ENCODE measurements at places on chromosomes 3 and 15. TPM values are rescaled to one million over a fixed set of nuclear protein-coding genes. Genes with fewer than 3 reads are reported as not detected.

The CCDC33 gene
- 0.15 TPM for total RNA-seq

The CCR3 gene
- not detected for total RNA-seq

The SENP7 gene
- total RNA-seq: 7.9 TPM

The DISP2 gene
- total RNA-seq: 3.3 TPM

The GRAMD2A gene
- 8.0 TPM for total RNA-seq

The C3orf18 gene
- total RNA-seq: 10.1 TPM

The ASB14 gene
- not detected for total RNA-seq

The MYO5C gene
- total RNA-seq: 34.0 TPM

The CFAP91 gene
- 0.96 TPM for total RNA-seq

The KIF7 gene
- total RNA-seq: 0.12 TPM

The RPSA gene
- total RNA-seq: 2,486 TPM

The SLC12A6 gene
- 15.1 TPM for total RNA-seq

The ITIH4 gene
- total RNA-seq: 4.1 TPM

The RARRES1 gene
- 0.20 TPM for total RNA-seq

The GCNT3 gene
- 5.6 TPM for total RNA-seq

The CACNA2D2 gene
- total RNA-seq: 10.2 TPM

The SEMA4B gene
- total RNA-seq: 98.6 TPM

The NR2E3 gene
- total RNA-seq: 0.59 TPM

The SNX4 gene
- 21.1 TPM for total RNA-seq

The SELENOS gene
- total RNA-seq: 45.6 TPM

The SRGAP3 gene
- 8.3 TPM for total RNA-seq

The VWA5B2 gene
- total RNA-seq: 10.6 TPM

The SPATA12 gene
- 0.22 TPM for total RNA-seq

The TMCO5A gene
- not detected for total RNA-seq

The CDC25A gene
- total RNA-seq: 19.6 TPM

The GOLIM4 gene
- total RNA-seq: 10.6 TPM

The KNL1 gene
- 30.6 TPM for total RNA-seq

The LARP6 gene
- 35.9 TPM for total RNA-seq

The TMEM42 gene
- 13.9 TPM for total RNA-seq

The MELTF gene
- total RNA-seq: 47.6 TPM

The ANKUB1 gene
- total RNA-seq: not detected

The SHC4 gene
- 0.44 TPM for total RNA-seq

The PXK gene
- total RNA-seq: 10.2 TPM

The FOXB1 gene
- not detected for total RNA-seq

The WDR93 gene
- 0.42 TPM for total RNA-seq

The OR5H14 gene
- not detected for total RNA-seq

The SLC24A5 gene
- not detected for total RNA-seq

The LMLN gene
- 7.2 TPM for total RNA-seq

The INSYN1 gene
- 2.0 TPM for total RNA-seq

The GJD2 gene
- total RNA-seq: not detected

The PSTPIP1 gene
- 0.79 TPM for total RNA-seq

The LPP gene
- total RNA-seq: 54.0 TPM

The SGO1 gene
- total RNA-seq: 23.5 TPM

The C3orf70 gene
- not detected for total RNA-seq

The FGD5 gene
- 0.22 TPM for total RNA-seq

The MGLL gene
- total RNA-seq: 6.8 TPM

The KNG1 gene
- 0.25 TPM for total RNA-seq

The ARL6 gene
- 2.9 TPM for total RNA-seq

The USP50 gene
- not detected for total RNA-seq

The CLRN1 gene
- not detected for total RNA-seq

The SERPINI1 gene
- total RNA-seq: 6.5 TPM

The ITGA11 gene
- total RNA-seq: not detected

The GPR149 gene
- not detected for total RNA-seq

The MAGEF1 gene
- total RNA-seq: 44.1 TPM

The BFSP2 gene
- not detected for total RNA-seq

The GOLGA6L4 gene
- 3.2 TPM for total RNA-seq

The TNFSF10 gene
- 0.20 TPM for total RNA-seq

The TERC gene
- total RNA-seq: 47.0 TPM

The SLC9C1 gene
- total RNA-seq: 0.79 TPM

The CLDN16 gene
- total RNA-seq: not detected

All from HCT116 (cell line).